Activated T-helper 2 cell treated with anti-CD3 and anti-CD28 coated beads, Interferon-gamma antibody, Interleukin-2, Interleukin-4, amounts not matched to agents 10 μg/mL and 5 μg/mL and 100 μg/mL, durations not matched to agents 14 hours and 24 hours and 36 hours (primary cell): ENCODE measurements at places on chromosomes 1 and 21.

DNA sequence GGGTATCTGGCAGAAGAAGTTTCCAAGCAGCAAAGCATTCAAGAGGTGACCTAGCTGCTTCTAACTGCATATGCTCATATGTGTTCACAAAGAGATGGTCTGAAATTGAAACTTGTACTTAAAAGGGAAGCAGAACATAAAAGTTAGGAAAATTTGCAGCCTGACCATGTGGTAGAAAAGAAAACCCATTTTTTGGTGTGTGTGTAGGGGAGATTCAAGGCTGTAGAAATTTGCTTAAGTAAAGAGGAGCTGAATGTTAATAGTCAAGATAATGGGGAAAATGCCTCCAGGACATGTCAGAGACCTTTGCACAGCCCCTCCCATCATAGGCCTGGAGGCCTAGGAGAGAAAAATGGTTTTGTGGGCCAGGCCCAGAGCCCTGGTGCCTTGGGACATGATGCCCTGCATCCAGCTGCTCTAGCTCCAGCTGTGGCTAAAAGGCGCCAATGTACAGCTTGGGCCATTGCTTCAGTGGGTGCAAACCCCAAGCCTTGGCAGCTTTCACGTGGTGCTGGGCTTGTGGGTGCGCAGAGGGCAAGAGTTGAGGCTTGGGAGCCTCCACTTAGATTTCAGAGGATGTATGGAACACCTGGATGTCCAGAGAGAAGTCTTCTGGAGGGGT lies 54.9 kb downstream of the DHRS3 start:
- no peak for DNase-seq

DNA sequence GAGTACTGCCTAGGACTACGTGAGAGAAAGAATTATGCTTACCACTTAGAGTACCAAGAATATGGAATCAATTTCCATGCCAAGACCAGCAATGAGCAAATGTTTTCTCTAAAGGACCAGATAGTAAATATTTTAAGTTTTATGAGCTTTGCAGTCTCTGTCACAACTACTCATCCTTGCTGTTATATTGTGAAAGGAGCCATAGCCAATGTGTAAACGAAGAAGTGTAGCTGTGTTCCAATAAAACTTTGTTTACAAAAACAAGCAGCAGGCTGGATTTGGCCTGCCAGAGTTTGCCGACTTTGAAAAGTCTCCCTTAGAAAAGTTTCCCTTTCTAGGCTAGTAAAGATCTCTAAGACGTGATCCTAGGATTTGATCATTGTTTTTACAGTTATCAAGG lies 128.8 kb downstream of the PDE4B start:
- DNase-seq = no peak

GRCh38 chr1:29225361-29225760 lies 5.4 kb downstream of the MECR start:
- DNase-seq = no peak

- no peak for DNase-seq
Observed at GRCh38 chr1:104353580-104353979, 603.9 kb downstream of the AMY1C start.

DNA sequence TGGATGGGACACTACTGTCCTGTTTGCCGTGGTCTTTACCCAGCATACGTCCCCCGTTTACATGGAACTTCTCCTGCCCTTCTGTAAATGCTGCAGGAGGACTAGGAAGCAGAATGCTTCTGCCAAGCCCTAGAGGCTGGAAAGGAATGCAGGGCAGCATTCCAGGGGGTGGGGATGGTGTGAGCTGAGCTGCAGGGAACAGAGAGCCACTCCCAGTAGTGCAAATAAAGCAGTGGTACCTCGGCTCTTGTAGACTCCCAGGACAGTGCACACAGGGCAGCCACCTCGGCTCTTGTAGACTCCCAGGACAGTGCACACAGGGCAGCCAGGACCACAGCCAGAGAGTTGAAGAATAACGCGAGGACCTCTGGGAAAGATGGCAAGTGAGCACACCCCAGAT lies 35.4 kb downstream of the PTPRU start:
- no peak for DNase-seq

DNA sequence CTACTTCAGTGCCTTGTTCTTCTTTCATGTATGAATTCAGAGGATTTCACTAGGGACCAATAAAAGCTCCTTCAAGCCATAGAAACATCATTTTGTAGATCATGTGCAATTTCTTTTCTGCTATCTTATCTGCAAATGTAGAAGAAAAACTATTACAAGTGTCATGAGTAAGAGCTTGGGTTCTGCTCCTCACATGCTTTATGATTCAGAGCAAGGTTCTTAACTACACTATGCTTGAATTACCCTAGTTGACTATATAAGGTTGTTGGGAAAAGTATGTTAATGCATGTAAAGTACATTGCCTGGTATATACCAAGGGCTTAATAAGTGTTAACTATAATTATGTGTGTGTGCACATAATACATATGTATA lies 91.4 kb upstream of the S1PR1 start:
- DNase-seq = no peak

DNA sequence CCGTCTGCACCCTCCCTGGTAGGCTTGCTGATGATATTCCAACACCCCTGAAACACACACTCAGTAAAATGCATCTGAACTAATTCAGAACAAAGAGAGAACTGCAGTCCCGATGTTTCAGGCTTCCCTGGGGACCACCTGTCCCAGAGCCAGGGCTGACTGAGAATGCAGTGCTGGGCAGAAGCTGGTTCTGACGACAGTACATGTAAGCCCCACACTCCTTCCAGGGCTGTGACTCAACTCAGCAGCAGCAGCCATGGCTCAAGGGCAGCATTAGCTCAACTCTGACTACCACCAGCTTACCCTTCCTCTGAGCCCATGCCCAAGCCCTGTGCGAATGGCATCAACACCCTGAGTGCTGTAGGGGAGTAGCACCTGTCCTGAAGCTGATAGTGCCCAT lies 56.4 kb upstream of the SIPA1L2 start:
- DNase-seq = no peak

DNA sequence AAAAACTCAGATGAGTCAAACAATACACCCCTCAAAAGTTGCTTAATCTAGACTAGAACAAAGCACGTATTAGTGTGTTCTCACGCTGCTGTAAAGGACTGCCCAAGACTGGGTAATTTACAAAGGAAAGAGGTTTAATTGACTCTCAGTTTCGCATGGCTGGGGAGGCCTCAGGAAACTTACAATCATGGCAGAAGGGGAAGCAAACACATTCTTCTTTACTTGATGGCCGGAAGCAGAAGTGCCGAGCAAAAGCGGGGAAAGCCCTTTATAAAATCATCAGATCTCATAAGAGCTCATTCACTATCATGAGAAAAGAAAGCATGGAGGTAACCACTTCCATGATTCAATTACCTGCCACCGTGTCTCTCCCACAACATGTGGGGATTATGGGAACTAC lies 10.1 kb downstream of the JAM2 start:
- no peak for DNase-seq

GRCh38 chr1:98179151-98179773 lies 258.4 kb upstream of the DPYD start:
- no peak for DNase-seq

GRCh38 chr21:44028287-44028659 lies 16.2 kb downstream of the TRAPPC10 start:
- DNase-seq = no peak

DNA sequence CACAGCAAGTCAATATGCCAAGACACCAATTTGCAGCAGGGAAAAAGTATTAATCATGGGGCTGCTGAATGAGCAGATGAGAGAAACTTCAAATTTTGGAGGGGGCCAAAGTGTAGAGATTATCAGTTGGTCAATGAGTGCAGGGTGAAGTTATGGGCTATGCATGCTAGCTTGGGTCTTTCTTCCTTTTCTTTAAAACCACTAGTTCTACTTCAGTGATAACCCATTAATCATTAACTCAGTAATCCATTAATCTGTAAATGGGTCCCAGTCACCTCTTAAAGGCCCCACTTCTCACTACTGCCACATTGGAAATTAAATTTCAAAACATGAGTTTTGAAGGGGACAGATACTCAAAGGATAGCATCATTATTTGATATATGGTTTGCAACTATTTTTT lies 688.6 kb upstream of the ADGRL4 start:
- no peak for DNase-seq

- no peak for DNase-seq
Observed at GRCh38 chr1:214377485-214377884, 96.5 kb downstream of the SMYD2 start.

GRCh38 chr1:221190249-221190648 lies 311.0 kb downstream of the HLX start:
- DNase-seq = no peak

- DNase-seq = no peak
Observed at GRCh38 chr1:152190589-152190988, 31.6 kb upstream of the RPTN start.

DNA sequence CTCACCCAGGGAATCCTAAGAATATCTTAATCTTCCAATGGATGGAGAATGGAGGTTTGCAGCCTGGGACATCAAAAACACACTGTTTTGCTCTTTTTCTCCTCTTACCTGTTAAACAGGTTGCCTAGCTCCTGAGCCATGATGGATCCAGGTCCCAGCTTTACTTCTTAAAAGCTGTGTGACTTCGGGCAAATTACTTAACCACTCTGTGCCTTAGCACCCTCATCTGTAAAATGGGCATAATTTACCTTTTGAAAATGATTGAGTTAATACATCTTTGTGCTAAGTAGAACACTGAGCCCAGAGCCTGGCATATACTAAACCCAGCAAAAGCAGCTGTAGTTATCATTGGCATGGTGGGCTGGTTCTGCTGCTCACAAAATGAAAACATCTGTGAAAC lies 10.2 kb downstream of the COQ8A start:
- no peak for DNase-seq

DNA sequence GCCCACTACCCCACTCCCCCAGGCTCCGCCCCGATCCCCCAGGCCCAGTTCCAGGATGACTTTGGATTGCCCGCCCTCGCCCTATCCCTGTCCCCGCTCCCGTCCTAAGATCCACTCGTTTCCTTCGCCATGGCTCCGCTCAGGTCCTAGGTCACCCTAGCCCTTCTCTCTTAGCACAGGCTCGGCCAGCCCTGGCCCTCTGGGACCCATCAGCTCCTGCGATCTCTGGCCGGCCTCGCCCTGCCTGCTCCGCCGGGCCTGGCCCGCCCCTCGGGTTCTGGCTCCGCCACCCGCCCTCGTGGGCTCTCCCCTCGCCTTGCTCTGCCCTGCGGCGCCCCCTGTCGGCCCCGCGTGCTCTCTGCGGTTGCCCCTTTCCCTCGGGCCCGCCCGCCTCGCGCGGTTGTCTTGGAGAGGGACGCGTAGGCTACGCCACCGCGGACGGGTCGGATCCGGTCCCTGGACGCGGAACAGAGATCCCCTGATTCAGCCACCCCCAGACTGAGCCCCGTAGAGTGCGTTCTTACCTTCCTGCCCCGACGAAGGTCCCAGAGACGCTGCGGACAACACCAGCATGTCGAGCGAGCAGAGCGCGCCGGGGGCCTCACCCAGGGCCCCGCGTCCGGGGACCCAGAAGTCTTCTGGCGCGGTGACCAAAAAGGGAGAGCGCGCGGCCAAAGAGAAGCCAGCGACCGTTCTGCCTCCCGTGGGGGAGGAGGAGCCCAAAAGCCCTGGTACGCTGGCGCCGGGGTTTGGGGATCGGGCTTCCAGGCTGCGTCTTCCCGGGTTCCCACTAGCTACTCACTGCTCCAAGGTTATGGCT lies at the start of gene LRRC71:
TSS of gene LRRC71 (plus strand) at position 400 of the 820 bp plus-strand sequence. CDS start at position 572, 172 bp downstream.
- peak; percentile 63 for DNase-seq

DNA sequence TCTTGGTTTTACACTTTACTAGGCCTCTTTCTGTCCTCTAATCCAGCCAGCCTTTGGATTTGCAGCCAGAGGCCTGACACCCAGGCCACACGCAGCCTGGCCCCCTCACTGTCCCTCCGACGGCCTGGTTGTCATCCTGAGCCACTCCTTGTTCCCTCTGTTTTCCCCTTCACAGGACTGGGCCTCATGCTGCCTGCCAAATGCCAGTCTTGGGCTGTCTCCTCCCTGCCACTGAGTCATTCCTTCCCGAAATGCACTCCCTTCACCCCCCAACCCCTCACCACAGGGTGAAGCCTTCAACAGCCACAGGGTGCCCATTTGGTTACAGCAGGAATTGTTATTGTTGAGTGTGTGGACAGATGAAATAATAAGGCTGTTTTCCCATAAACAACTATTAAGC lies 21.3 kb downstream of the ACOT11 start:
- DNase-seq = no peak

GRCh38 chr1:53462769-53463501 lies 3.7 kb downstream of the DMRTB1 start:
- DNase-seq = no peak

GRCh38 chr21:27606422-27606821 lies 639.5 kb upstream of the ADAMTS5 start:
- DNase-seq = no peak

DNA sequence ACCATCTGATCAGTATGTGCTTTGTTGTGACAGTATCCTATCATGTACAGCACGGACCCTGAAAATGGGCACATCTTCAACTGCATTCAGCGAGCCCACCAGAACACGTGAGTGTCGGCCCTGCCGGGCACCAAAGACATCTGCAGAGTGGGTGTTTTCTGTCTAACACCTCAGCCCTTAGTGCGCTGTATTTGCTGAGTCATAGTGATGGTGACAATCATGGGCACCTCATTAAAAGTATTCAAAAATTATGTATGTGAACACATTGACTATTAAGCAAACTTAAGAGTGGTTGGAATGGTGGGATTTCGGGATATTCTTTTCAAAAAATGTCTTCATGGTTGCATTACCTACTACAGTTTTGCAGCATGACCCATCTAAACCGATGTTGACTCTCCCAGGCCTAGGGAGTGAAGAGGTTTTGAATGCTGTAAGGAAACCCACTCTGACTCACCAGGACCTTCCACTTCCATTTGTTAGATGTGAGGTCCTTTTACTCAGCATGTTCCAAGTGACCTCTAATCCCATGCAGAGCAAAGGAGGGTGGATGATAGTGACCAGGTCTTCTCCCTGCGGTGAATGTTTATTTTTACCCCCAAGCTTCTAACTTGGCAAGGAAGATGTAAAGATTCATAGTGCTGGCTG lies 20.1 kb downstream of the MGST3 start:
- DNase-seq = no peak

GRCh38 chr21:42796327-42797062 lies 82.8 kb downstream of the WDR4 start:
- no peak for DNase-seq

- DNase-seq = no peak
Observed at GRCh38 chr1:15915991-15916390, 59.9 kb downstream of the ZBTB17 start.
